Cortex of kidney (tissue), 1 donor: ENCODE measurements at places on chromosomes 3 and 15.

- no peak for DNase-seq
Observed at GRCh38 chr15:33378866-33379480, 68.2 kb downstream of the RYR3 start.

DNA sequence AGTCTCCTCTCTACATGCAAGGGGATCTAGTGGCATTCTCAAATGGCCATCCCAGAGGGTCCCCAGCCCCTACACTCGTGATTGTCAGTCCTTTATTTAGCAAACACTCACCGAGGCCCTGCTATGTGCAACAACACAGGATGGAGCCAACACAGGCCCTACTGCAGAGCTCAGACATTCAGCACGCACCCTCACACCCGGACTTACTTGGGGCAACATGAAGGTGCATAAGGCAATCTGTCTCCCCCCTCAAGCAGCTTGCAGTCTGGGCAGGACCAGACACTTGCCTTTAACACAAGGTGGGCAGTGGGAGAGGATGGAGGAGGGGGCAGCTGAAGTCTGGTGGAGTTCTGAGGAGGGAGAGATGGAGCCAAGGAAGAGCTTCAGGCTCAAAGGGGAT lies 258.4 kb downstream of the XXYLT1 start:
- no peak for DNase-seq

- no peak for DNase-seq
Observed at GRCh38 chr3:172550347-172550943, 27.2 kb upstream of the TNFSF10 start.

GRCh38 chr3:156558389-156558788 lies 3.5 kb upstream of the SSR3 start:
- no peak for DNase-seq
